Lung microvascular endothelial cell (primary cell): ENCODE measurements at places on chromosomes 16 and 17.

DNA sequence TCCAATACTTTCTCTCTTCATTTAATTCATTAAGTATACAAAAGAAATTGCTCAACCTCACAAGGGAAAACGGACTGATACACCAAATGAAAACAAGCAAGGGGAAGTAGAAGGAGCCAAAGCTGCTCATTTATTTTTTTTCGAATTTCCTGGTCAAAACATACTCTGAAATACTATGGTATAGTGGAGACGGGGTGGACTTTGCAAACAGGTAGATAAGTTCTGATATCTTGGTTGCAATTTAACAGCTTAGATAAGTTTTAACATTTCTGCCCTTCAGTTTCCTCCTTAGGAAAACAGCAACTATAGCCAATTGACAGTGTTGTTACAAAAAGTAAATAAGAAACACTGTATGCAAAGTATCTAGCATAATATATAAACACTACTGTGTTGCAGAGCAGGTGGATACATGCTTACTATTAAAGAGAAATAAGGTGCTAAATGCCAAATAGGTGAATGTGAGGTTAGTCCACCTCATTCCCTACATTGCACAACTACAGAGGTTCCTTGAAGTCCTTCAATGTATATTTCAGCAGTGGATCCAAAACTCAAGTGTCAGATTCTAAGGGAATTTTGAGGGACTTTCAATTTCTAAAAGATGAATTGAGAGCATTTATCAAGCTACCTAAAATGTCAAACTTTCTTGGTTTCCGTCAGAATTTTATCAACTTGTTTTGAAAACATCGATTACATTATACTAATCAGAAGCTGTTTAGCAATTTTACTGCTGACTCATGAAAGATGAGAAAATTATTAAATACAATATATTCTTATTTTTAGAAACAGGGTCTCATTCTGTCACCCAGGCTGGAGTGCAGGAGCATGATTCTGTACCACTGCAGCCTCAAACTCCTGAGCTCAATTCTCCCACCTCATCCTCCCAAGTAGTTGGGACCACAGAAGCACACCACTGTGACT, 11.0 kb downstream of the CCDC47 start:
- DNase-seq: peak; percentile 72

GRCh38 chr17:81621494-81622130, 15.3 kb downstream of the NPLOC4 start:
- no peak for DNase-seq

GRCh38 chr17:17018021-17018441, 24.2 kb upstream of the MPRIP start:
- no peak for DNase-seq

DNA sequence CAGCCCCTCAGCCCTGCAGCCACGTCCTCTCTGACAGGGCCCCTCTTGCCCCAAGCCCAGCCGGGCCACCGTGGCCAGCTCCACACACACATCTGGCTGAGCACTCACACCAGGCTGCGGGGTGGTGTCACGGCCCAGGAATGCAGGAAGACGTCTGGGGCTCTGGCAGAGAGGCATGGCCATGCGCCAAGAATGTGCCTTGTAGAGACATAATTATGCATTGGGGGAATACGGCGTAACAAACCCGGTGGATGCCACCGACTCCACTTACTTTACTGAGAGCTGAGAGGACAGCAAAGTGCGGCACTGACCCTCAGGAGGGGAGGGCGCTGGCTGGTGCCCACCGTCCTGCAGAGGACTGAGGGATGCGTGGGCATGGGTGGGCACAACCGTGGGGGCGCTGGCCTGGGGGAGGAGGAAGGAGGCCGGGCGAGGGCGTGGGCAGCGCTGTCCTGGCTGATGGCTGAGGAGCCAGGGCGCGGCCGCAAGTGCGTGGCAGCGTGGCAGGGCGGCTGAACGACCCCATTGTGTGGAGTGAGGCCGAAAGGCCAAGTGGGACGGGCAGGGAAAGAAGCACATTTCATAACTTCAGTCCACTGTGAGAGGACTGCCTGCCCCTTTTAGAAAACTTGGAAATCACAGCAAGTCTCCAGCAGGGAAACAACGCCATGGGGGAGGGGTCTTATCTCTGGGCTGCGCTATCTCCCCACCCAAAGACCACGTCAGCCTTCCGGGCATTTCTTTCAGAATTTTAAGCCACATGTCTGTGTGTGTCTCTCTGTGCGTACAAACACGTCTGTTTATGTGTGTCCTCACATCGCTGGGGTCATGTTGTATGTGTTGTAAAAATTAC, 30.6 kb downstream of the METRNL start:
- peak; percentile 86 for DNase-seq

GRCh38 chr16:20920799-20921198, 20.2 kb downstream of the LYRM1 start:
- DNase-seq: no peak

- DNase-seq: peak; percentile 54
Observed at GRCh38 chr16:30958175-30959079, 873 bp downstream of the SETD1A start.

- no peak for DNase-seq
Observed at GRCh38 chr16:72132726-72133125, 39.1 kb downstream of the DHX38 start.

GRCh38 chr17:39950871-39951348, 11.9 kb upstream of the GSDMA start:
- no peak for DNase-seq

- DNase-seq: no peak
Observed at GRCh38 chr16:77064037-77064436, 127.0 kb upstream of the MON1B start.

DNA sequence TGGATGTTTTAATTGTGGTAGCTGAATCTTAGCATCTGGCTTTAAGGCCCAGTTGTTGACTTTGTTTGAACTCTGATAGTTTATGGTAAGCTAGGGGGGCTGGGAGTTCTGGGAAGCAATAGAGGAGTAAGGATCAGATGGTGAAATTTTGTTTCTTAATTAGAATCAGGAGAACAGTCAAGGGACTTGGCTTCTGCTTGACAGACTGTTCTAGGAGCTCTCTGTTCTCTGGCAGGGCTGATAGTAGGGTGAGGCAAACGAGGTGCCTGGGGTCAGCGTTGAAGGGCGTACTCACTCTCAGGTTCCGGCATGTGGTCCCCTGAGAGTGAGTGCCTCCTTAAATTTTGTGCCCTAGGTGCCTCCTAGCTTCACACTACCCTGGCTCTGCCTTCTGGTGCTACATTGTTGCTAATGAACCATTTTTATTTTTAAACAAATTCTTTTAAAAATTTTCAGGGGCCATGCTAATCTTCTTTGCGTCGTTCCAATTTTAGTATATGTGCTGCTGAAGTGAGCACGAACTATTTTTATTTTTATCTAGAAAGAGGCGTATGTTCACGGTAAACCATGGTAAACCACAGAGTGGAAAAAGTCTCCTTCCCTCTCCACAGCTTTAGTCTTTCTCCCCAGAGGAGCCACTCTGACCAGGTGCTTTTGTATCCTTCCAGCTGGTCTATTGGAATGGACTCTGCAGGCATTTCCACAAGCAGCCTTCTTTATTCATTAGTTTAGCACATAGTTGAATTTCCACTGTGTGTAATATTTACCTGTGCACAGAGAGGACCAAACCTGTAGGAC, 19.7 kb downstream of the SLC7A6 start:
- DNase-seq: no peak

GRCh38 chr17:77847221-77848085, 111.0 kb upstream of the TNRC6C start:
- no peak for DNase-seq

- no peak for DNase-seq
Observed at GRCh38 chr17:80621997-80622357, 77.3 kb downstream of the RPTOR start.

DNA sequence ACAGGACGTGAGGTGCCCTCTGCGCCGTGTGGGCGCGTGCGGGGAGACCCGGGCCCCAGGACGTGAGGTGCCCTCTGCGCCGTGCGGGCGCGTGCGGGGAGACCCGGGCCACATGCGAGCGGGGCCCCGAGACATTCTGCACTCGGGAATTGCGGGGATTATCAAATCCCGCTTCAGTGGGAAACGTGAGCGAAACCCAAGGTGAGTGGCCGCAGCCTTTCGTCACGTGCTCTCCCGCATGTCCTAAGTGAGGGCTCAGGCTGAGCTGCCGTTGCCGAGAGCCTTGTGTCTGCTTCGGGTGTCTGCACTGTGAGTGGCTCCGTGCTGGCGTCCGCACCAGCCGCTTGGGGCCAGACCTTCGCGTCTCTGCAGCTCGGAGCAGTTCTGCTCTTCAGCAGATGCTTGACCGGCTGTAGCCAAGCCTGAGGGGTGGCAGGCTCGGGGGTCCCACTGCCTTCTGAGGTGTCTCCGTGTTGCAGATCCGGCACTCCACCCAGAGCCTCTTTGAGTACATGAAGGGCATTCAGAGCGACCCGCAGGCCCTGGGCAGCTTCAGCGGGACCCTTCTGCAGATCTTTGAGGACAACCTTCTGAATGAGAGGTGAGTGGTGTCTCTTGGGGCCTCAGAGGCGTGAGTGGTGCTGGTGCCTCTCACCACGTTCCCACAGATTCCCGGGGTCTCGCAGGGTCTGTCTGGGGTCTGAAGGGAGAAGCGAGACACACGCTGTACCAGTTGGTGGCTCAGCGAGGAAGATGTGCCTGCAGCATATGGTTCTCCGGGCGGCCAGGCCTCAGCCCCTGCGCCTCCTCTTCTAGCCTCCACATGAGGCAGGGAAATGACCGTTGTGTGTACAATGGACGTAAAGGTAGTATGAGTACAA, 90.5 kb upstream of the ZNF750 start:
- DNase-seq: no peak
